ENCODE measurements at places on chromosomes 11 and 22.

DNA sequence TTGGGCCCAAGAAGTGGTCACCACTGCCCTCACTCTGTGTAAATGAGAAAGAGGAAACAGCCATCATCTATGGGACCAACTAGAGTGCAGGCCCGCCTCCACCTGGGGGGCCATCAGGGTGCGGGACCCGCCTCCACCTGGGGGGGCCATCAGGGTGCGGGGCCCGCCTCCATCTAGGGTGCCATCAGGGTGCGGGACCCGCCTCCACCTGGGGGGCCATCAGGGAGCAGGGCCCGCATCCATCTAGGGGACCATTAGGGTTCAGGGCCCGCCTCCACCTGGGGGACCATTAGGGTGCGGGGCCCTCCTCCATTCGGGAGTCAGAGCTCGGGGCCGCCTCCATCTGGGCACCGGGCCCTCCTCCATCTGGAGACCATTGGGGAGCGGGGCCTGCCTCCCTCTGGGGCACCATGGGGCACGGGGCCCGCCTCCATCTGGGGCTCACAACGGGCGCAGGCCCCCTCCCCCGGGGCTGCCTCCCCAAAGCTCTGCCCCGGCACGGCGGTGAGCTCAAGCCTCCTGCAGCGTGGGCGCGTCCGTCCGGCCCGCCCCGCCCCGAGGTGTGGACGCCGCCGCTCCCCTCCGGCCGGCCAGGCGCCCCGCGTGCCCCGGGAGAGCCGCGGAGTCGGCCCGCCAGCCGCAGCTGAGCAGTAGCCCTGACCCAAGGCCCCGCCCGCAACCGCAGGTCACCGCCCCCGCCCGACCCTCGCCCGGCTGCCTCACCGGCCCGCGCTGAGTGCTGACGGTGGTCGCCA lies 512 bp downstream of the TOLLIP start:
- no peak for DNase-seq

DNA sequence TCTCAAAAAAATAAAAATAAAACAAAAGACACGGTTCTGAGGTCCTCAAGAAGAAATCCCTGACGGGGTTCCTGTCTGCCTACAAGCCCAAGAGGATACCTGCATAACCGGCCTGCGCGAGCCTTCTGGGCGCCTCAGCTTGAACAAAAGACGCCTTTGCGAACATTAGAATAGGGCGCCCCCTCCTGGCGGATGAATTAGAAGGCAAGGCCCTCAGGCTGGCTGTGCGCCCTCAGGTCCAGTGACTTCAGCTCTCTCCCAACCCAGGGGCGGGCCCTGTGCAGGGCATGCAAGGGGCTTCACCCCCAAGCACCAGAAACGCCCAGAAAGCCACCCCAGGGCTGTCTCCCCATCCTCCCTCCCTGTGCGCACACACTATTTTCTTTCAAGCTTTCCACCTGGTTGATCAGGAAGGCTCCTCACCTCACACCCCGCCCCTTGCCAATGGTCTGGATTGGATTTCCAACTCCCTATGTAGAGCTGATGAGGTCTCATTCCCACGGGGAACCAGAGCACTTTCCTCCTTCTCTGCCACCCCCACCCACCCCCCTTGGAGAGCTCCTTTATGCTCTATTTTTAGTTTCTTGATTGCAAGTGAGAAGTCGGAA lies 273.3 kb downstream of the BUD13 start:
- peak; percentile 27 for DNase-seq

DNA sequence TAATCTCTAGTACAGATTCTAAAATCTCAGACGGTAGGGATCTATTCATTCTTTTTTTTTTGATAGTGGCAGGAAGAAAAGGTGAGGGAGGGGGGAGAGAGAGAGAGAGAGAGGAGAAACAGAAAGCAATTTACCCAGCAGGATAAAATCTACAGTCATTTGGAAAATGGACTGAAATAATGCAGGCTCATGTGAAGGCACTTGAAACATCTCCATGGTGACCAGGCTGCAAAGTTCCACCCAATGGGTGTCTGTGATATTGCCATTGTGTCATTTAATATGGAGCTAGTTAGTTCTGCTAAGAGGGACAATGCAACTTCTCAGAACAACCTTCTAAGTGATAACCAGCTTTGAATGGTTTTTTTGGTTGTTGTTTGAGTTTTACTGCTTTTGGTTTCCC lies 165.2 kb upstream of the RAG2 start:
- no peak for DNase-seq

- DNase-seq: no peak
Measured at GRCh38 chr11:70656252-70656651, 257.9 kb downstream of the CTTN start.

DNA sequence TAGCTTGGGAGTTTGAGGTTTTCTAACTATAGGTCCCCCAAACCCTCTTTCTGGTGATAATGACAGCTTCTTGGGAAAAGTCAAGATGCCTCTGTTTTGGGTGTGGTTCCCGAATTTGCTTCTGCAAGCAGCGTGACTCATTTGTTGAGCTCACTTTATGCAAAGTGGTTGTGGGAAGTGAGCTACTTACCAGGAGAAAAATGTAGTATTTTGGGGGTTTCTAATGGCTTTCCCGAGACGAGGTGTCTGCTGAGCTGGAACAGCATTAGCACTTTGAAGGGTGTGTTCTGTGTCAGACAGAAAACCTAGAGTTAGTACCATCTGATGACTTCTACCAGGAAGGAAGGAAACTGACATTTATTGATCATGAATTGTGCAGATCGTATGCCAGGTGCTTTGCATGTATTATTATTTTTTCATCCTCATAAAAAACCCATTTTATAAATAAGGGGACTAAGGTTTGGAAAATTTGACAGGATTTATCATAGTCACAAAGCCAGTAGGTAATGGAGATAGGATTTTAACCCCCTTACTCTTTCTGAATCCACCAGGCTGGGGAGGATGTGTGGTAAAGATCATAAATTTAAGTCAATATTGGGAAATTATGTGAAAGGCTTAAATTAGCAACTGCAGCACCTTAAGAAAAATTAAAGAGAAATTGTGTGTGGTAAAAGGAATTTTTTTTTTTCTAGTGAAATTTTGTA lies 108.8 kb upstream of the CD44 start:
- DNase-seq: peak; percentile 78

DNA sequence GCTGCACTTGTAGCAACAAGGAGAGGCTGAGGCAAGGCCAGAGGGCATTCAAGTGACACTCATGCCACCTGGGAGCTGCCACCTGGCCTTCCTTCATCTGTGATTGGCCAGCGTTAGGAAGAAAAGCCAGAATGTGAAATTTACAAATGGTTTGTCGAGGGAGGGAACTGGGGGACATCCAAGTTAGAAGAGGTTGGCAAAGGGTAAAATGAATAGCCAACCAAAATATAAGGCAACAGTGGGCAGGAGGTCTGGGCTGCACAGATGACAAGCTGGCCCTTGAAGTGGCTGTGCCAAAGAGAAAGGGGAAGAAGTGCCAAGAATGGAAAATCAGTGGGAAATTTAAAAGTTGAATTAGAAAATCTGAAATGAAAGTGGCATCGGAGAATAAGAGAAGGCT lies 221.4 kb downstream of the C11orf91 start:
- no peak for DNase-seq

DNA sequence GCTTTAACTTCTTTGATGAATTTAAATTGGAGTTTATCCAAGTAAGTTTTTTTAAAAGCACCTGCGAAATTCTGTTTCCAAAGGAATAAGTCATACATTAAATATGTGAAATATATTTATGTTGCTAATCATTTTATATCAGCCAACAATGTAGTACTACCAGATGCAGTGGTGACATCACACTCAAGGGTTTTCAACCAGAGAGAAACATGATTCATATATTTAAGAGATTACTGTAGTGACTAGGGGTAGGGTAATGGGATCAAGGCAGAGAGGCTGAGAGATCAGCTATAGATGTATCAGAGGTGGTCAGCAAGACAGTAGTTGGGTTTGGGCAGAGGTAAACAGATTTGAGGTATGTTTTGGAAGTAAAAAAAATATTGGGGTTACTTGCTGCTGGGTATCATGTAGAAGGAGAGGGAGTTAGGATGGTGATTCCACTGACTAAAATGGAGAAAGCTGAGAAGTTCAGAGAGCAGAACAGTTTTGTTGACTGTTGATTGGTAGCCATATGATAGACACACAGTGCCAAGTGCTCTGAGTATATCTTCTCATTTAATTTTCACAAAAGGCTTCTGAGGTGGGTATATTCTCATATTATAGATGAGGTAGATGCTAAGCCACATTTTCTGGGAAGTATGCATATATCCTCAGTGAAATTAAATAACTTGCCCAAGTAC lies 39.4 kb downstream of the CEP57 start:
- DNase-seq: peak; percentile 19

DNA sequence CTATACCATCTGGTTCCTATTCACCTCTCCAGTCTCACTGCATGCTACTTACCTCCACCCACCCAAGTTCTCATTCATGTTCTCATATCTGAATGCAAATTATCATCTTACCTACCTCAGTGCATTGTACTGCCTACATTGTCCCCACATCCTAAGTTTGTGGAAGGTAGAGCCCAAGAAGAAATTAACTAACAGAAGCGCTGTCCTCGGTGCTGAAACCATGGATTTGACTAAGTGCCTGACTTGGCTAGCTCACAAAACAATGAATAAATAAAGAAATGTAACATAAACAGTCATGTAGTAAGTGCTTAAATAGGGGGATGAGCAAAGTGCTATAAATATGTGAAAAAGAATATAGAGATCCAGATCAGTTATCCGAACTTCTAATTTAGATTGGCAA lies 63.2 kb downstream of the GRIA4 start:
- no peak for DNase-seq

DNA sequence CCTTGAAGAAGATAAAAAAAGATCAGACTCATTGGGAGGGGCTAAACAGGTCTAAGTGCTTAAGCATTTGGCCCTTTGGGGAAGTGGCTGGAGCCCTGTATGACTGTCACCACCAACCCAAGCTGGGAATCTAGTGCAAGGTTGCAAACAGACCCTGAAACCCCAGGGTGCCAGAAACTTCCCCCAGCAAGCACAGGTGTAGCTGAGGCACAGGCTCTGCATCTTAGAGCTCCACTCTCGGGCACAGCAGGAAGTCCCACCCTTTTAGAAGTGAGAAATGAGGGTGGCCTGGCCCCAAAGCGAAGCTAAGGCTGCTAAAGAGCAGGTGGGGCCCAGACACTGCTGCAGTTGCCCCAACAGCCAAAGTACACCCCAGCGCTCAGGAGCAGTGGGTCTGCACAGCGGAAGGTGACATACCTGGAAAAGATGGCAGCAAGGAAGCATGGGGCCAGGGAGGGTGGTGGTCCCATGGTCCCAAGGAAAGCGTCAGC lies 5.8 kb upstream of the KDM2A start:
- DNase-seq: no peak

DNA sequence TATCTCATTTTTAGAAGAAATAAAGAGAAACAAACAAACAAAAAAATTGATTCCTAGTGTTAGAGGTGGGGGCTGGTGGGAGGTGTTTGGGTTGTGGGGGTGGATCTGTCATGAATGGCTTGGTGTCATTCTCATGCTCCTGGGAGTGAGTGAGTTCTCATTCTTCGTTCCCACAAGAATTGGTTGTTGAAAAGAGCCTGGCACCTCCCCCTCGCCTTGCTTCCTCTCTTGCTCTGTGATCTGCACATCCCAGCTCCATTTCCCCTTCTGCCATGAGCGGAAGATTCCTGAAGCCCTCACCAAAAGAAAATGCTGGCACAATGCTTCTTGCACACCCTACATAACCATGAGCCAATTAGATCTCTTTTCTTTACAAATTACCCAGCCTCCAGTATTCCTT lies 277.8 kb downstream of the ST3GAL4 start:
- no peak for DNase-seq

GRCh38 chr11:128772814-128773213 lies 78.9 kb downstream of the FLI1 start:
- no peak for DNase-seq

- peak; percentile 97 for DNase-seq
Measured at GRCh38 chr22:29842740-29843139, 4.7 kb upstream of the ASCC2 start.

GRCh38 chr22:48867891-48868290 lies 959.8 kb downstream of the BRD1 start:
- DNase-seq: no peak

GRCh38 chr11:10932976-10933375 lies 75.1 kb upstream of the ZBED5 start:
- no peak for DNase-seq

- no peak for DNase-seq
Measured at GRCh38 chr22:33335611-33336279, 277.6 kb upstream of the SYN3 start.

GRCh38 chr11:57210781-57211180 lies 26.3 kb downstream of the APLNR start:
- no peak for DNase-seq

- peak; percentile 81 for DNase-seq
Measured at GRCh38 chr11:134024420-134025081, 44.3 kb upstream of the JAM3 start.

GRCh38 chr22:25383278-25383820 lies 163.9 kb downstream of the CRYBB2 start:
- no peak for DNase-seq

- no peak for DNase-seq
Measured at GRCh38 chr11:110349138-110349996, 53.0 kb upstream of the RDX start.

DNA sequence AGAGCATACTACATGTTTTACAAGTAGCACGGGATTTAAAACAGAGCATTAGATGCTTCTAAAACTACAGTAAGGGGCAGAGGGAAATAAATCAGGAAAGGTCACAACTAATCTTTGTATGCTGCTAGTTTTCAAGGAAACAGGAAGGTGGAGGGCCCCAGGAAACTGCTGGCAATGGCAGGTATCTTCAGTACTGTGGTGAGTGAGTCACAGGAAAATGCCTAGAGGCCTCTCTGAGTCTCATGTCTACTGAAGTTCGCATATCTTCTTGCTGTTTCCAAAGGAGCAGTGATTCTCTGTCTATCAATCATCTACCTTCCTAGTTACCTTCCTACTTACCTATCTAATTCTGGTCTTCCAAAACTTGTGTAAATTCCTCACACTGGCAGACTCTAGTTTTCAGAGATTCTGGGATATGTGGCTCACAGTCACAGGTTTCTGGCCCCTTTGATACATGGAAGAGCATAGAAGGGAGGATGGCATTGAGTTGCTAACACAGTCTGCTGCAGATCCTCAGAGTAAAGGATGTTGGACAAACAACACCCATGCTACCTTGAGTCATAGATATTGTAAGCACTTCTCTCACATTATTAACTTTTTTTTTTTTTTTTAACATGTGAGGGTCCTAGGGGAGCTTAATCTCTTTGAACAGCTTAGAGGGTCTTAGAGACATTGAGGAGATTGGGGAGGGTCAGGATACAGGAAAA lies 58.8 kb upstream of the SYN3 start:
- DNase-seq: no peak

Data from HFFc6 (cell line).